ENCODE measurements at places on chromosomes 11 and 22.
A peak's percentile ranks its signal among the peaks of the same experiment; 100 is the strongest.

- no peak for DNase-seq
Observed at GRCh38 chr11:75292943-75293342, 52.4 kb downstream of the TPBGL start.

- DNase-seq: peak; percentile 74
Observed at GRCh38 chr11:74388678-74389327, 9.4 kb downstream of the PGM2L1 start.

- DNase-seq: no peak
Observed at GRCh38 chr11:69239641-69240040, 54.3 kb upstream of the MYEOV start.

DNA sequence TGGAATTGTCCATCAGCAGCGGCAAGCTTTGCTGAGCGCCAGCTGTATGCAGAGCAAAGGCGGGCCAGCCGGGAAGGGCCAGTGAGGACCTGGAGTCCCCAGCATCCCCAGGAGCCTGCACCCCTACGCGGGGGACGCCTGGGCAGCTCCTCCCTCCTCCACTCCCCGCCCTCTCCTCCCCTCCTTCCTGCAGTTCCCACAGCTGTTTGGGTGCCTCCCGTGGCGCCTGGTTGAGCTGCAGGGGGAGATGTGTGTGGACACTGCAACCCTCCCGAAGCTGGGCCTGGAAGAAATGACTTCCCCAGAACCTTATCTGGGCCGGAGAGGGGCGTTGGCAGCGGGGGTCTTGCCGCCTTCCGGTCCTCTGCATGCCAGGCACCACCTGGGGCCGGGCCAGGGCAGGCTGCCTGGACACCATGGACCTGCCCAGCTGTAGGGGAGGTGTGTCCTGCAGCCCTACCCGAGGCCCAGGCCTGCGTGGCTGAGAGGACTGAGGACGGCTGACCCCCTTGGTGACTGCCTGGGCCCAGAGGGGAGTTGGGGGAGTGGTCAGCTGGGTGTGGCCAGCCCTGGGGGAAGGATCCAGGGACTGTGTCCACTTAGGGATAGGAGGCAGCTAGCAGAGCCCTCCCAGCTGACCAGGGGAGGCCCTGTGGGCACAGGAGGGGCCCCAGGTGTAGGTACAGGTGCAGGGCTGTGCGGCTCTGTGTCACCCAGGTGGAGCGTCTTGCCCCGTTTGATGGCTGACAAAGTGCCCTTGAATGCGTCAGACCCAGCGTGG is 16.8 kb upstream of the MUC6 start:
- peak; percentile 35 for DNase-seq

DNA sequence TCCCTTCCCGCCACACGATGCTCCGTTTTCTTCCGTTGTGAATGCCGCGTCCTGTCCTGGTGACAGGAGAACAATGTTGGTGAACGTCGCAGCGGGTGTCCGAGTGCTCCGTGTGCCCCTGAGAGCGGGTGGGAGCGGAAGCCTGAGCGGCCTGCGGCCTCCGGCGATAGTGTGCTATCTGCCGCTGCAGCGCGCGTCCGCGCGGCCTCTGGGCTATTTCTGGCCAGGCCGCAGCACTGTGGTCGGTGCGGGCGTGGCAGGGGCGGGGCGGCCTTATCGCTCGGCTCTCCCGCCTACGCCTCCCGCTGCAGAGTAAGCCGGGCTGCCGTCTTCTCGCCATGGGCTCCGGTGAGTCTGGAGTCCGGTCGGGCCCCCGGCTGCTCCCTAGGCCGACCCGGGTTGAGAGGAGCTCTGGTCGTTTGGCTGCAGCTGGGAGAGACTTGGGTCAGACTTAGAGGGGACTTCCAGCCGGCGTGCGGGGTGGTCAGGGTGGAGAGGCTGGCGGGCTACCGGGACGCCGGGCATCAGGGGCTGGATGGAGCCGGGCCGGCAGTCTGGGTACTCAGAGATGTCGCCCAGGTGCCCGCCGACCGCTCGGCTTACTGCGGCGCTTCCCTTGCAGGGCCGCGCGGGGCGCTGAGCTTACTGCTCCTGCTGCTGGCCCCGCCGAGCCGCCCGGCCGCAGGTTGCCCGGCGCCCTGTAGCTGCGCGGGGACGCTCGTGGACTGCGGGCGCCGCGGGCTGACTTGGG is at the start of gene GP1BB:
Gene GP1BB, plus strand, starts transcription at position 308 of the 751 bp plus-strand sequence. Its CDS starts 31 bp downstream, at position 339.
- DNase-seq: peak; percentile 18

DNA sequence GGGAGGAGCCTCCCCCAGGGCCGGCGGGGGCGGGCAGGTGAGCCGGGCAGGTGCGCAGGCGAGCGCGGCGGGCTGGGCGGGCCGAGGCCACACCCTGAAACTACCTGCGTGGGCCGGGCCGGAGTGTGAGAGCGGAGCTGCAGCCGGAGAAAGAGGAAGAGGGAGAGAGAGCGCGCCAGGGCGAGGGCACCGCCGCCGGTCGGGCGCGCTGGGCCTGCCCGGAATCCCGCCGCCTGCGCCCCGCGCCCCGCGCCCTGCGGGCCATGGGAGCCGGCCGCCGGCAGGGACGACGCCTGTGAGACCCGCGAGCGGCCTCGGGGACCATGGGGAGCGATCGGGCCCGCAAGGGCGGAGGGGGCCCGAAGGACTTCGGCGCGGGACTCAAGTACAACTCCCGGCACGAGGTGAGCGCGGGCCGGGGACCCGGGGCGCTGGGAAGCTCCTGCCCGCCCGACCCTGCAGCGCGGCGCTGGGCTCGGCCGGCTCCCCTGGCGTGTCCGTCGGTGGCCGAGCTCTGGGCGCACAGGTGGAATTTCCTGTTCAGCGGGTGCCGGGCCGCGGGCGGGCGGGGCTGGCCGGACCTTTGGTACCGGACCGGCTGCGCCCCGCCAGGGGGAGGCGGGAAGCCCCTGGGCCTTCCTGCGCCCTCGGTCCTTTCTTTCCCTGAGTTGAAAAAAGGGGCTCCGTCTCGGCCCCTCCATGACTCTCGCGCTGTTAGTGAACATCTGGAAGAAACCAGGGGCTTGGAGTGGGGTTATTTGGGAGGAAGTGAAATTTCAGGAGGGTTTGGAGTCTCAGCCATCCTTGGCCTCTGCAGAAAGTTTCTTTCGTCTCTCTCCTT is at the start of gene ST14:
Gene ST14, plus strand, starts transcription at position 126 of the 841 bp plus-strand sequence. Its CDS starts 198 bp downstream, at position 324.
- no peak for DNase-seq

- no peak for DNase-seq
Observed at GRCh38 chr11:18361154-18361553, 33.2 kb upstream of the LDHA start.

DNA sequence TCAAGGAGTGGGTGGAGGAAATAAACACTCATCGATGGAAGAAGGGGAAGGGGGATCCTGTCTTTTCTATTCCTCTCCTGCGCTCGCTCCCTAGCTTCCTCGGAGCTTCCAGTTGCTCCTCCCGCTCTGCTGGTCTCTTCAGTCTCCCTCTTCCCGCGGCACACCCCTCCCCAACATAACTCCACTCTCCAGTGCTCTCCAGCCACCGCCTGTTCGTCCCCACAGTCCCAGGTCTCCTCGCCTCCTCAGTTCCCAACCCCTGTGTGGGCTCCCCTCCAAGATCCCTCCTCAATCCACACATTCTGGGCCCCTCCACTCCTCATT is 438 bp downstream of the ZW10 start:
- peak; percentile 19 for DNase-seq

DNA sequence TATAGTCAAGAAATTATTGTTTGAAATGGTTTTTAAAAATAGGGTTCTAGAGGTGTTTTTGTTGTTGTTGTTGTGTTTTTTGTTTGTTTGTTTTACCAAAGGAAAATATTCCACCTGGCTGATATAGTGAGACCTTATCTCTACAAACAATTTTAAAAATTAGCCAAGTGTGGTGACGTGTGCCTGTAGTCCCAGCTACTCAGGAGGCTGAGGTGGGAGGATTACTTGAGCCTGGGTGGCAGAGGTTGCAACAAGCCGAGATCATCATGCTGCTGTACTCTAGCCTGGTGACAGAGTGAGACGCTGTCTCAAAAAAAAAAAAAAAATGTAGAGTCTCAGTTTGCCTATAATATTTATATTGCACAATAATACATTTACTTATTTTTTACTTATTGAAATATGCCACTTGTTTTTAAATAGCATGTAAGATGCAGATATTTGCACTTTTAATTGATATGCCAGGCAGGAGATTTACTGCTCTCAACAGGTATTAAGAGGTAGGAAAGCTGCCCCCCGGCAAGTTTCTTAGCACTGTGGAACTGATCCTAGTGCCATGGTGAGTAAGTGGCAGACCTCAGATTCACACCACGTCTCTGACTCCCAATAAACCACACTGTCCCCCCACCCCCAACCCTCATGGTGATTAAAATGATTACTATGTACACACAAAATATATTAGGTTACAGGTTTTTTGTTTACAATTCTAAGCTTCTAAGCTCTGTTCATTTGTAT is 157.4 kb downstream of the TEAD1 start:
- DNase-seq: no peak

GRCh38 chr22:37782340-37783168 is 25.2 kb upstream of the GCAT start:
- no peak for DNase-seq

DNA sequence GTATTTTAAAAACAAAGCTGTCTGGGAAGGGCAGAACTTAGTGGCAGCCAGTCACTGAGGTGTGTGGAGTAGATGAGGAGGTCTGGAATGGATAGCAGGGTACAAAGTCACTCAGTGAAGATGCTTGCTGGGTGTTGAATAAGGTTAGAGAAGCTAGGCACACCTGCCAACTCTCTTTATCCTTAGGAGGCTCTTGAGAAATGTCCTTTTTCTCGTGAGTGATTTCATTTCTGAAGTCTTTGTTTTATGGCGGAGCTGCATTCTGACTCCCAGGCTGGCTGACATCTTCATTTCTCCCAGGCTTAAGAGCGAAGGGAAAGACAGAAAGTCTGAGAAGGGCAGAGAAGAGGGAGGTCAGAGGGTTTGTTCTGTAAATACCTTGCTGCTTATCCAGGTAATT is 31.0 kb downstream of the CECR2 start:
- no peak for DNase-seq

DNA sequence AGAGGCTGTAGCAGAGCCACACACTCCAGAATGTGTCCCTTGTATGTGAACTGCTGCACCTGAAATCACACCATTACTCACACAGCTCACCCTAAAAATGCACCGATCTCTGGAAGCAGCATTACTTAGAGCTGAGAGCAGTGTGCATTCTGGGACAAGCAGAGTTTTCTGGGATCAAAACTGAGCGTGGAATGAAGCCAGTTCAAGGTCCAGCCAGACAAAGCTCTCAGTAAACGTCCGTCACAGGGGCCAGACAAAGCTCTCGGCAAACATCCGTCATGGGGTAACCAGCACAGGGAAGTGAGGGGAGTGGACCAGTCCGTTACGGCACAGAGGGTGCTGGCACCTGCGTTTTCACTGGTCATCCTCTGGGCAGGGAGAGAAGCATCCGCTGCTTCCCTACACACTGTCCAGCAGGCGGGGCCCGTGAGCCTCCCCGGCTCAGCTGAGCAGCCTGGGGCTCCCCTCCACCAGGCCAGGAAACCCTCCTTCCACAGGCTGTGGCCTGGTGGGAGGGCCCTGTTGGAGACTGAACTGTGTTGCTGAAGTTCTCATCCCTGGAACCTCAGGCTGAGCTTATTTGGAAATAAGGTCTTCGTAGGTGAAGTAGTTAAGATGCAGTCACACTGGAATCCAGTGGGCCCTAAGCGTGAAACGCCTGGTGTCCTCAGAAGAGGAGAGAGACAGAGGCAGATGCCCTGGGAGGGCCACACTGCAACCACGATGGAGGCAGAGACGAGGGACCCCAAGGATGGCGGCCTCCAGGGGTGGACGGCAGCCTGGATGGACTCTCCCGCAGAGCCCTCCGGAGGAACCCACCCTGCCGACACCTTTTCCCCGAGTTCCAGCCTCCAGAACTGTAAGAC is 883.9 kb downstream of the BRD1 start:
- DNase-seq: no peak

DNA sequence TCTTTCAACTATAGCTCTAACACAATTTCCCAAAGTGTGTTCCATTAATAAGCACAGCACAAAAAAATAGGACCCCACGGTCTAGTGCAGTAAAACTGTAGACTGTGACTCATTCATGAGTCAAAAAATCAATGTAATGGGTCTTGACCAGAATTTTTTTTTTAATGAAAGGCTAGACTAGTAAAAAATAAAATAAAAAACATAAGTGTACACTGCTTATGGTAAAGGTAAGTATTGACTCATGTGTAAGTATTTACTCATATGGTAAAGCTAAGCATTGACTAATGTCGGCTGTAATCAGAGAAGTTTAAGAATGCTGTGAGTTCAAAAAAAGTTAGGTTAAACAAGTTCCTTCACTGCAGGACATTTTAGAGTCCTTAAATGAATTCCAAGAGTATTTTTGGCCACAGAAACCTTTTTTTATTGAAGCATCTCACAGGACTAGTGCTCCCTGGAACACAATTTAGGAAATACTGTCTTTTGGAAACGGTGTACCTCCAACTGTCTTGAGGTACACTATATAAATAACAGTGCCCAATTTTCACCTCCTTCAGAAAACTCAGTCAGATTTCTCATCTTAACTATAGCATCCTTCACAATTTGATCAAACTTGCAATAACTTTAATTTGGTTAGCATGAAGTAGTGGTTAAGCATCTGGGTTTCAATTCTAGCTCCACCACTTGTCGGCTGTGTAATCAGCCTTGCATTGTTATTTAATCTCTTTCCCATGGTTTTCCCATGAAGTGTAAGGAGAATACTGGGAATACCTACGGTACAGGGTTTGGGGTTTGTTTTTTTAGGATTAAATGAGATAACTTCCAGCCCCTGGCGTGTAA is 2.1 kb downstream of the CCDC73 start:
- no peak for DNase-seq

- no peak for DNase-seq
Observed at GRCh38 chr11:92929246-92929645, 40.2 kb upstream of the MTNR1B start.

GRCh38 chr11:19072464-19072863 is 11.9 kb upstream of the MRGPRX2 start:
- no peak for DNase-seq

DNA sequence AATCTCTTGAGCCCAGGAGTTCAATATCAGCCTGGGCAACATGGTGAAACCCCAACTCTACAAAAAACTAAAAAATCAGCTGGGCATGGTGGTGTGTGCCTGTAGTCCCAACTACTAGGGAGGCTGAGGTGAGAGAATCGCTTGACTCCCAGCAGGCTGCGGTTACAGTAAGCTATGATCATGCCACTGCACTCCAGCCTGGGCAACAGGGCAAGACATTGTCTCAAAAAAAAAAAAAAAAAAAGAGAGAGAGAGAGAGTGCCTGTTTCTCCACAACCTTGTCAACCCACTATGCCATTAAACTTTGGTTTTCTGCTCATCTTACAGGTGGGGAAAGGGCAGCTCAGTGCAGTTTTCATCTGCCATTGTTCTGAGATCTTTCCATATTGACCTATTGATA is 5.1 kb downstream of the FOLR3 start:
- no peak for DNase-seq

- peak; percentile 91 for DNase-seq
Observed at GRCh38 chr11:34266090-34266912, 91.5 kb downstream of the ABTB2 start.

GRCh38 chr22:32222991-32223390 is 18.1 kb upstream of the RFPL2 start:
- DNase-seq: no peak

DNA sequence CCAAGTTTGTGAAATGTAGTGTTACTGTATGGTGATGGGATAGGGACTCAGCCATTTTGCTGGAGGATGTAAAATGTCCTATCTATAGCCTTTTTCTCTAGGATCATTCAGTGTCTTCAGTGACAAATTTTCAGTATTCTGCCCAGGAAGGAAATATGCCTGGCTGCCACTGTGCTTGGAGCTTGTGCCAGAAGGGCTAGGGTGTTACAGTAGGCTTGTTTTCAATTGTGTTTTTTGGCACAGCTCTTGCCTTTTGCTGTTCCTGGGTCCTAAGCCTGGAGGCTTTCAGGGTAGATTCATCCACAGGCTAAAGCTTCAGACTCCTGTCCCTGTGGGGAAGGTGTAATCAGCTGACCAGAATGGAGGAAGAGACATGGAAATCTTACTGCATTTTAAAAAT is 22.0 kb upstream of the PHOX2A start:
- DNase-seq: no peak

- DNase-seq: peak; percentile 23
Observed at GRCh38 chr22:27627444-27627833, 174.1 kb downstream of the MN1 start.
